Karpas-422 (cell line): ENCODE measurements at places on chromosomes 1 and 21. TPM values are rescaled to one million over a fixed set of nuclear protein-coding genes. Genes with fewer than 3 reads are reported as not detected.

GRCh38 chr1:8434101-8434500, 116.2 kb downstream of the SLC45A1 start:
- peaks cover 98% of the 10 kb centered on the region for H3K4me1 ChIP-seq
- H3K36me3 ChIP-seq: no peaks in the 10 kb centered on the region
- peak overlapping the region; percentile 96 for H3K27ac ChIP-seq
- no peak for DNase-seq
- H3K27me3 ChIP-seq: no peaks in the 10 kb centered on the region
- H3K4me3 ChIP-seq: no peak overlapping the region

DNA sequence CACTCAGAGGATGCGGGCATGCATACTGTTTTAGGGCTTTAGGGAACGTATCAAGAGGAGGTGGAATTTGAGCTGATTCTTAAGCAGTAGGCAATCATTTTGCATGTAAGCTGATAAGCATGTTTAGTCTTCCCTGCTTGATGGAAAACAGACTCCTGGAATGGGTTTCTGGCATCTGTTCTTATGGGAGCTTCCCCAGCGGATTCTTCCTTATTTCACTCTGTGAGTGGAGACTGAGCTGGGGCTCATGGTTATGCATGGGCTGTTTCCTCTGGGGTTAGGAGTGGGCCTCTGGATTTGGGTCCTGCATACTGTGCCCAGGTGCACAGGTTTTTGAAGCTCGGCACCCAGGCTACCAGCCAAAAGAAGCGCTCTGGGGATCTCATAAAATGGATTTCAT, 93.4 kb downstream of the DIRAS3 start:
- H3K36me3 ChIP-seq: no peaks in the 10 kb centered on the region
- no peak overlapping the region for H3K4me3 ChIP-seq
- DNase-seq: no peak
- no peaks in the 10 kb centered on the region for H3K4me1 ChIP-seq
- H3K27ac ChIP-seq: no peak overlapping the region
- no peaks in the 10 kb centered on the region for H3K27me3 ChIP-seq

- H3K27me3 ChIP-seq: no peaks in the 10 kb centered on the region
- DNase-seq: no peak
- peaks cover 40% of the 10 kb centered on the region for H3K36me3 ChIP-seq
- H3K27ac ChIP-seq: no peak overlapping the region
Measured at GRCh38 chr1:145953861-145954260, 4.0 kb downstream of the LIX1L start.

GRCh38 chr21:41647806-41648561, 118.9 kb downstream of the RIPK4 start:
- no peaks in the 10 kb centered on the region for H3K27me3 ChIP-seq
- DNase-seq: no peak
- H3K36me3 ChIP-seq: no peaks in the 10 kb centered on the region
- no peak overlapping the region for H3K4me3 ChIP-seq
- no peaks in the 10 kb centered on the region for H3K4me1 ChIP-seq

LAD1 gene
- 0.76 and 1.2 TPM in 2 replicates for total RNA-seq

DNA sequence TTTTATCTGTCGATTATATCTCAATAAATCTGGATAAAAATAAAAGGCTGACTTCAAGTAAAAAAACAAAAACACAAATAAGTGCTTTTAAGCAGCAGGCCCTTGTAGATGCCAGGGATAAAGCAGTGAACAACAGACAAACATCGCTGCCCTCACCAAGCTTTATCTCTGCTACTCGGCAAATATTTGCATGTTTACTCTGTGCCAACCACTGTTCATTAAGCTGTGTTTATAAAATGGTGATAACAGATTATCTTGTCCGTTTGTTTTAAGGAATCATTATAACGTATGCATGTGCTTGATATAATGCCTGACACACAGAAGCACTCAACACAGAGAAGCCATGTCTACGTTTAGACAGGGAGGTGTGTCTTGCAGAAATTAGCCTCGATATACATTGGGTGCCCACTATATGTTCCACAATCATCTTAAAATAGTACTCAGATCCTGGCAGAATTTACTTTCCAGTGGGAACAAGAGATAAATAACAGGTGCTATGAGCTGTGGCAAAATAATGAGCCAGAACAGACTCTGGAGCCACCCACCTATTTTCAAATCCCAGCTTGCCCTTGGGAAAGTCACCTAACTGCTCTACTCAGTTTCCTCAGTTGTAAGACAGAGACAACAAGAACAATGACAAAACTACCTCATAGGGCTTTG, 47.2 kb downstream of the TRIT1 start:
- DNase-seq: no peak
- peaks cover 24% of the 10 kb centered on the region for H3K36me3 ChIP-seq
- no peaks in the 10 kb centered on the region for H3K4me1 ChIP-seq
- no peak overlapping the region for H3K27ac ChIP-seq
- no peak overlapping the region for H3K4me3 ChIP-seq
- no peaks in the 10 kb centered on the region for H3K27me3 ChIP-seq

GRCh38 chr1:112862753-112863426, 93.1 kb downstream of the SLC16A1 start:
- no peaks in the 10 kb centered on the region for H3K36me3 ChIP-seq
- H3K27ac ChIP-seq: no peak overlapping the region
- DNase-seq: no peak
- H3K27me3 ChIP-seq: no peaks in the 10 kb centered on the region
- H3K4me1 ChIP-seq: no peaks in the 10 kb centered on the region
- H3K4me3 ChIP-seq: no peak overlapping the region

- no peaks in the 10 kb centered on the region for H3K27me3 ChIP-seq
- no peaks in the 10 kb centered on the region for H3K4me1 ChIP-seq
- no peak overlapping the region for H3K4me3 ChIP-seq
Measured at GRCh38 chr1:16978567-16979474, 1.6 kb downstream of the MFAP2 start.

GRCh38 chr1:89022167-89022959, at the start of gene GBP3:
TSS of gene GBP3 (minus strand) at chr1:89022866. CDS start at chr1:89020721, 2,145 bp downstream.
- peaks cover 10% of the 10 kb centered on the region for H3K4me1 ChIP-seq
- no peaks in the 10 kb centered on the region for H3K36me3 ChIP-seq
- DNase-seq: peak; percentile 49
- H3K27me3 ChIP-seq: no peaks in the 10 kb centered on the region
- H3K4me3 ChIP-seq: peak within 1 kb of the TSS; percentile 59
- no peak within 1 kb of the TSS for H3K27ac ChIP-seq

DNA sequence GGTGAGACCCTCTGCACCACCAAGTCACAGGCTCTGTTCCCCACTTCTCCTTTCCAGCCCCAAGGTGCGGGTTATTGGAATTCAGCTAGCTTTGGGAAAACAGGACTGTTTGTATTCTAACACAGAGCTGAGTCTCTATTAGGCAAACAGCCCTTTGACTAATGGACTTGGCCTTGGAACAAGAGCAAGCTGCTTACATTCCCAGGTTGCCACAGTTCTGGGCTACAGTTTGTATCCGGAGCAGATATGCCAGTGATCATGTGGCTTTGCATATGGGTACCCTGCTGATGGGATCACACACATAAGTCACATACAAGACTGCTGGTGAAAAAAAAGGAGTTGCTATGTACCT, 110.5 kb upstream of the COA6 start:
- no peak for DNase-seq
- no peaks in the 10 kb centered on the region for H3K36me3 ChIP-seq
- H3K27ac ChIP-seq: no peak overlapping the region
- H3K4me1 ChIP-seq: no peaks in the 10 kb centered on the region
- no peaks in the 10 kb centered on the region for H3K27me3 ChIP-seq
- H3K4me3 ChIP-seq: no peak overlapping the region

DNA sequence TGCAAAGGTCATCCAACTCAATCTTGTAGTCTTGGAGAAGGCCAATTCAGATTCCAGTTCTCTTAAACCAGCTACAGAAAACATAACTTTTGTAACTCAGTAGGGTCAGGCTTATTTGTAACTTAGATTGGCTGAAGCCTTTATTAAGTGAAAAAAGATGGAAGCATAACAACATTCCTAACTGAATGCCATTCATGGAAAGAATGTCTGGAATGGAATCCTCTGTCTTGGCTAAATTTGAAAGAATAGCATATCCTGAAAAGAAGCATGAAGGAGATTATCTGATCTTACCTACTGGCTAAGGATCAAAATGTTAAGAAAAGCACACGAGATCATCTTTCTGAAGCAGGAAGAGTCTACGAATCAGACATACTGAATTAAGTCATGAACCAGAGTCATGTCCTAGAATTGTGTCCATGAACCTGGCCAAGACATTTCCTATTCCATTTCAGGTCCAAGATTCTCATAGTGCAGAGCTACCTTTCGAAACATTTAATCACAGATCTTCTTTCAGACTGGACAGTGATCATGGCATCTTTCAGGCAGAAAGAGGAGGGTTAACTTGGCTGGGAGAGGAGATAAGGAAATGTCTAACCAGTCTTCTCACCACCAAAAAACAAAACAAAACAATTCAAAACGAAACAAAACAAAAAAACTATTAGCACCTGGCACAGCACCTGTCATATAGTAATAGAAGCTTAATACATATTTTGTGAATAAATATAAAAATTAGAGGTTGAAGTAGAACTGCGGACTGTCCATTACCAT, 75.6 kb downstream of the XCL2 start:
- no peaks in the 10 kb centered on the region for H3K36me3 ChIP-seq
- H3K27me3 ChIP-seq: no peaks in the 10 kb centered on the region
- no peaks in the 10 kb centered on the region for H3K4me1 ChIP-seq
- DNase-seq: no peak
- no peak overlapping the region for H3K4me3 ChIP-seq

GRCh38 chr21:25568246-25568645, 39.0 kb downstream of the MRPL39 start:
- no peak for DNase-seq
- peaks cover 11% of the 10 kb centered on the region for H3K4me1 ChIP-seq
- no peak overlapping the region for H3K27ac ChIP-seq
- no peaks in the 10 kb centered on the region for H3K27me3 ChIP-seq
- no peak overlapping the region for H3K4me3 ChIP-seq

DNA sequence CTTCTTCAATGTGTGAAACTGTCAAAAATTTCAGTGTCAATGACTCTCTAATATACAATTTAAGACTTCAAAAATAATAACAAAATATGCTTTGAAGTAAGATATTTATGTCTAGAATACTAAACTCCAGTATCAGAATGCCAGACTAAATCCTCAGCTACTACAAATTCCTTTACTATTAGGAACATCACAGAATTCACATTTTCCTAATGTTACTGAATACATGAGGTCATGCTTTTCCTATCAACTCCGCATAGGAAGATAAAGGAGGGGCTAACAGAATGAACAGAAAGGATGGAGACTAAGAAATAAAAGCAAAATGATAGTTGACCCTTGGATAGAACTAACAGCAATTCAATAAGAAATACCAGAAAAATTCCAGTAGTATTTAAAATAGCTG, 292.7 kb downstream of the SDCCAG8 start:
- no peak for DNase-seq
- no peak overlapping the region for H3K4me3 ChIP-seq
- H3K36me3 ChIP-seq: no peaks in the 10 kb centered on the region
- H3K27me3 ChIP-seq: no peaks in the 10 kb centered on the region
- H3K4me1 ChIP-seq: peaks cover 7% of the 10 kb centered on the region

DNA sequence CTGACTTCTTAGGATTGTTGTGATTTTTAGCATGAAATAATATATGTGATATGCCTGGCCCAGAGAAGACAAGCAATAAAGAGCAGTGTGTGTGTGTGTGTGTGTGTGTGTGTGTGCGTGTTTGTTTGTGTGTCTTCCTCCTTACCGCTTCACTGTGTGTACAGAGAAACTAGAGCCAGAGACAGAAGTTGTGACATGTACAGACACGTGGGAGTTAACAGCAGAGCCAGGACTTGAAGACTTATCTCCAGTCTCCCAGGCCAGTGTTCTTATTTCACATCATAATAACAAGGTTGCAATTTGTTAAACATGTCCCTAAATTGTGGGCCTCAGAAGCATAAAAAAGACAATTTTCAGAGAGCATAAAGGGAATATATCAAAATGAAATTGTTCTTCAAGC, 192.0 kb upstream of the JUN start:
- no peaks in the 10 kb centered on the region for H3K36me3 ChIP-seq
- 0 out of 2 replicates have a peak, but pooled peaks cover 2% of the 10 kb centered on the region for H3K4me1 ChIP-seq
- H3K27me3 ChIP-seq: no peaks in the 10 kb centered on the region
- no peak overlapping the region for H3K27ac ChIP-seq
- DNase-seq: no peak

- no peaks in the 10 kb centered on the region for H3K4me1 ChIP-seq
- no peak overlapping the region for H3K27ac ChIP-seq
- H3K27me3 ChIP-seq: no peaks in the 10 kb centered on the region
Measured at GRCh38 chr1:89104147-89104546, 21.8 kb downstream of the GBP2 start.

BEST4 gene
- 1.0 and 1.3 TPM in 2 replicates for total RNA-seq

DNA sequence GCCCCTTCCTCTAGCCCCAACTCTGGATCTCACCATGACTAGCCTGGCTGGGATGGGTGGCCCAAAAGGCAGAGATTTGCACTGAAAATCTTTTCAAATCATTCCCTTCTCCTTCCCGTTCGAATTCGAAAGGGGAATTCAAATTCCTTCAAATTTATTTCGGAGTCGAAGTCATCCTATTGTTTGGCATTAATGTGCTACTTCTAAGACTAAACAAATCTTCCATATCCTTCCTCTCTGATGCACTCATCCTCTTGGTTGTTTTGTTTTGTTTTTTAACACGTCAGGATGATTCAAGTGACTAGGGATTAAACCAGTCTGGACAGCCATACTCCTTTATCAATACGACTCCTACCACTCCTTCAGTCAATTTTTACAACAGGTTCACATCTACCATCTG, 95.5 kb upstream of the SGIP1 start:
- no peak for DNase-seq
- H3K27ac ChIP-seq: peak overlapping the region; percentile 44
- H3K36me3 ChIP-seq: no peaks in the 10 kb centered on the region
- H3K27me3 ChIP-seq: no peaks in the 10 kb centered on the region
- no peak overlapping the region for H3K4me3 ChIP-seq

DNA sequence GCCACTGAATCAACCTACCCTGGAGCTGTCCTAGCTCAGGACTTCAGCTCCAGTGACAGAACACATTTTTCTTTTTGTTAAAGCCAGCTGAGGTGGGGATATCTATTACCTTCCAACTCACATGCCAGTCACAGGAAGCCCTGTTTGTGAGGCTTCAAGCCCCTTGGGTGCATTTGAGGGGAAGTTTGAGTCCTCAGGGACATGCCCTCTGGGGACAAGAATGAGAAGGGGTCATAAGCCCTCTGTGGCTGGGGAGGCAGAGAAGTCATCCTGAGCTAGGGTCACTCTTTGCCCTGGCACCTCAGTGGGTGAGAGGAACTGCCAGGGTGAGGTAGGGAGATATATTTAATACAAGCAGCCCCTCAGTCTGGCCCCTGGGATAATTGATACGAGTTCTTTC, 33.5 kb upstream of the CLDN14 start:
- H3K27ac ChIP-seq: no peak overlapping the region
- no peaks in the 10 kb centered on the region for H3K36me3 ChIP-seq
- peaks cover 4% of the 10 kb centered on the region; the same call in 1 of the 2 replicates for H3K27me3 ChIP-seq
- H3K4me3 ChIP-seq: no peak overlapping the region
- peaks cover 31% of the 10 kb centered on the region for H3K4me1 ChIP-seq

C4BPA gene
- total RNA-seq: not detected in 2 replicates

GRCh38 chr21:26273686-26274313, 103.2 kb upstream of the APP start:
- no peak overlapping the region for H3K4me3 ChIP-seq
- no peak for DNase-seq
- no peaks in the 10 kb centered on the region for H3K27me3 ChIP-seq
- no peaks in the 10 kb centered on the region for H3K4me1 ChIP-seq
- H3K27ac ChIP-seq: no peak overlapping the region
- no peaks in the 10 kb centered on the region for H3K36me3 ChIP-seq

PMF1 gene
- total RNA-seq: 40.1 and 51.2 TPM in 2 replicates
